ENCODE measurements at places on chromosomes 11 and 22. TPM values are rescaled to one million over a fixed set of nuclear protein-coding genes. Genes with fewer than 3 reads are reported as not detected.

DNA sequence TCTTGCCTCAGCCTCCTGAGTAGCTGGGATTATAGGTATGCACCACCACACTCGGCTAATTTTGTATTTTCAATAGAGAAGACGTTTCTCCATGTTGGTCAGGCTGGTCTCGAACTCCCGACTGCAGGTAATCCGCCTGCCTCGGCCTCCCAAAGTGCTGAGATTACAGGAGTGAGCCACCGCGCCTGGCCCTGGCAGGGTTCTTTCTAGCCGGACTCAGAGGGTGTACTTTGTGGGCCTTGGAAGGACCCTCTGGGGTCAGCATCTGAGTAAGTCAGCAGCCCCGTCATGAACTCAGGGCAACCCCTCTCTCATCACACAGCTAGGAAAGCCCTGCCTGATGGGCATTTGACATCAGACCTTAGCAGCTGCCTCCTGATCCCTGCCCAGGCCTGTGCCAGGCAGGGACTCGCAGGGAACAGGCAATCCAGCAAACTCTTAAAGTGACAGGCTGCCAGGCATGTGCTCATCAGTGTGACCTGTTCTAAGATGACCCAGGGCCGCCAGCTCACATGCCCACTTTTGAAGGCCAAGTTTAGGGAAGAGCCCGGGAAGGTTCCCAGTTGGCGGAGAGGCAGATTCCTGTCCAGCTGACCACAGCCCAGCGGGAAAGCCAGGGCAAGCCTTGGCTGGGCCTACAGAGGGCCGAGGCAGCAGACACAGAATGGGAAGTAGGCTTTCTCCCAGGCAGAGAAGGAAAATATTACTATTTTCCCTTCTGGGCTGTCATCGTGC is 92.9 kb downstream of the MORC2 start:
- no peak for DNase-seq

DNA sequence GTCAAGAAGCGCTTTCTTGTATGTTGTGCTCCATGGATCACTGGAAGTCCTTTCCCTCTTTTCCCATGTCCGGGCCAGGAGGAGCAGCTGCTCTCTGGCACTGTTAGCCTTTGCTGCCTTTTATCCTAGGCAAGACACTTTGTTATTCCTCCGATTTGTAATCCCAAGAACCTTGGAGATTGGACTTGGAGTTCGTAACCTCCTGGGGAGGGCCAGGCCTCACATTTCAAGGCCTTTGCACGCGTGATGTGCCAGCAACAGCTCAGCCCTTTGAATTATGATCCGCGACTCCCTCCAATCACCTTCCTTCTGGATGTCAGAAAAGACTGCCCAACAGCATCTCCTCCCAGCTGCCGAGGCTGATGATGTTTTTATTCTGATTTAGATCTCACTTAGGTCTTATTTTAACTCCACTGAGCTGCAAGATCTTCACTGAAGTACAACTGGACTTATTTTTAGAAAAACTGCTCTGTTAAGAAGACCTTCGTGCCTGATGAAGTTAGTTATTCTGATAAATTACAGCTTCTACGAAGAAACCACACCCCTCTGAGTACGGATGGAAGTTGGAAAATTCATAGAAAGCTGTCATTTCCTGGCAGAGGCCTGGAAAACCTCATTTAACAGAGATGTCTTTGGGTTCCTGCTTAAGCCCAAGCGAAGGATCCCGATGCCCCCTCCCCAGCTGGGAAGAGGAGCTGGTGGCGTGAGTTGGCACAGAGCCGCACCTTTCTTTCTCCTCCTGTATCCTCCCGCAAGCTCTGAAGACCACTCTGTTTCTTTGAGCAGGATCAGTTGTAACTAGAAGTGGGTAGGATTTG is 62.4 kb downstream of the PARVB start:
- DNase-seq: peak; percentile 25

SAA2 gene
- polyA plus RNA-seq: not detected

GLB1L2 gene
- polyA plus RNA-seq: 25.9 TPM

TMEM191B gene
- polyA plus RNA-seq: 0.62 TPM

BBOX1 gene
- 50.4 TPM for polyA plus RNA-seq

BIRC3 gene
- 2.6 TPM for polyA plus RNA-seq
